ENCODE measurements at places on chromosomes 16 and 17.

GRCh38 chr16:84091460-84091859 lies 25.3 kb downstream of the MBTPS1 start:
- DNase-seq, result no peak

DNA sequence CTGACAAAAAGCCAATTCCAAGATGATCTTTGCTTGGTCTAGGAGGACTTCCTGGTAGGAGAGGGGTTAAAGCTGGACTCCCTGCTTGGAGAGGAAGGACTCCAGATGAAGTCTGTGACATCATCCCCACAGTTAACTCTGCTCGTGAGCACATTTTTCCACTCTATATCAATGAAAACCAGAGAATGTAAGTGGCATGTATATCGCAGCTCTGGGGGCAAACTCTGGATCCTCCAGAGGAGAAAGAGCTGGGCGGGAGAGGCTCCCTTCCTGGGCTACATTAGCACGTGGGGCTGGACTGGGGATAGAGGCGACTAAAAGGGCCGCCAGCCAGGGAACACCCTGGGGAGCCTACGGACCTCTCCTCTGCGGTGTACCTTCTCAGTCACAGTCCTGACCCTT lies 34.1 kb downstream of the HIC1 start:
- no peak for DNase-seq

- peak; percentile 37 for DNase-seq
Measured at GRCh38 chr16:27712251-27712711, 162.3 kb downstream of the KATNIP start.

DNA sequence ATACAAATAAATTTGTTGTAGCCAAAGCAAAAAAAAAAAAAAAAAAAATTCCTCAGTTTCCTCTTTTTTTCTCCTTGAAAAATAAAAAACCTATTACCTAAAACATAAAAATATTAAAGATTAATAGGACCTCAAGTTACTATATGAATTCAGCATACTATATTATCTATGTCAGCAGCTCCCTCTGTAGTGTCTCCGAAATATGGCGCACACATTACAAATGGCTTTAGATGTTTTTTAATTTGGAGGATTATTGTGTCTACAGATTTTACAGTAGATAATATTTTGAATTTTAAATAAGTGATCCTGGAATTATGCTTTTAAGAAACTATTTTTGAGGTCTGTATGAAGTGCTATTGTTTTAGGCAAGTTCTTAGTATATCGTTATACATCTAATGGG lies 94.4 kb downstream of the NLK start:
- DNase-seq, result no peak

GRCh38 chr17:60526726-60527125 lies 684 bp upstream of the APPBP2 start:
- no peak for DNase-seq

GRCh38 chr16:27539120-27539519 lies 10.6 kb downstream of the GTF3C1 start:
- DNase-seq, result no peak

- peak; percentile 86 for DNase-seq
Measured at GRCh38 chr17:5584383-5585286, at the start of gene NLRP1. NLRP1 (minus strand) TSS chr17:5584509; CDS start chr17:5583957, 552 bp downstream.

- no peak for DNase-seq
Measured at GRCh38 chr17:15917438-15918027, 27.4 kb upstream of the ADORA2B start.

- DNase-seq, result no peak
Measured at GRCh38 chr16:11824362-11824761, 27.0 kb downstream of the RSL1D1 start.

DNA sequence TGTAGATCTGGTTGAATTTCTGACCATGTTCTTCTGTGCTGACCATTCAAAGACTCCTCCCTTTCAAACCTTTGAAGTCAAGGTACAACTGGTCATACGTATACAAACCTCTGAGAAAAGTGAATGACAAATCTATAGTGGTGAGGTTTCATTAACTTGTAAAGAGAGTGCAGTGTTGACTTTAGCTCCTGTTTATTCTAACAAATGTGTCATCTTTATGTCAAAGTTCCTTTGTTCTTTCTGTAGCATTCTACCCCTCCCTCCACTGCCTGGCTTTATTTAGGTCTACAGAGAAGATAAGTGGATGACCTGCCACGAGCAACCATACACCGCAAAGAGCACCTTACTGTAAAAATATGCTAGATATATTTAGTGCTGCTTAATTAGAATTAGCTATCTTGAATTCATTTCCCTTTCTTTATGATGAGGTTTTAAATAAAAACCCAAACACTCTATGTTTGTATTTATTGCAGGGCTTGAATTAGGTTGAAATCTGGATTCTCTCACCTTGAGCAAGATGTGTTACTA lies 520.0 kb upstream of the CDH11 start:
- no peak for DNase-seq

- DNase-seq, result no peak
Measured at GRCh38 chr16:87319011-87319410, 1.8 kb upstream of the C16orf95 start.

DNA sequence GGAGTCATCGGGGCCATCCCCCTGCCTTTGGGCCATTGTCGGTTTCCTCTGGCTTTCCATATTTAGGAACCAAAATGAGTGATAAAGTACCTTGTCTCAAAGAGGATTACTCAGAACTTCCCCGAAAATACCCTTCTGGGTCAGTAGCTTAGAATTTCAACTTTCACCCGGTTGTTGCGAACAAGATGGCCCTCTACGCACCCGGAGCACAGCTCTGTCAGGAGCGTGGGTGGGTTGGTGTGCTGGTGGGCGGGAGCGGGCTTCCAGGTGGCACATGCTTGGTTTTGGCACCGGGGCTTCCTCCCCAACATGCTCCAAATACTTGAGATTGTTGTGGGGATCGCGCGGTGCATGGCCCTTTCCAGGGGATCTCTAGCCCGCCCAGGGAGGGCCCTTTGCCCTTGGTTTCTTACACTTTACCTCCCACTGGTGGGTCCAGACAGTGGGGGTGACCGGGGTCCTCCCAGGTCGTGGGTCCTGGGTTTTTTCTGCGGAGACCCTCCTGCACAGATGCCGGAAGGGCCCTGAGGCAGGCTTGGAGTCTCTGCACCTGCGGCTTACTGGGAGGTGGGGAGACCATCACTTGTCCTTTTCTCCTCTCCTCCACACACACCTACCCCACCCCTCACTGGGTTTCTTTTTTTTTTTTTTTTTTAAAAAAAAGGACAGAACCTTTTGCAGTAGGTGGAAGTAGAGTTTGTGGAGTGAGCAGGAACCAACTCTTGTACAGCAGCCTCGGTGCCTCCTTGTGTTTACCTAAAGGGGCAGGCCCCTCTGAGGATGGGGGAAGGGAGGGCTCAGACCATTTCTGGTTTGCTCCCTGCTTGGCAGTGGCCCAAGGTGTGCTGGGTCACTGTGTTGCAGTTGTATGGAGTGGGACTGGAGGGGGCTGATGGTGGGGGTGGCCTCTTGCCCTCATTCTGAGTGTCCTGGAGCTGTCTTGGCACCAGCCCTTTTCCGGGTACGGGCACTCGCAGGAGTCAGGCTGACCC lies 142.1 kb downstream of the SEC14L1 start:
- DNase-seq, result peak; percentile 25

Measured in DMS79 treated with DMSO at 0.1 percent for 48 hours (cell line).